Amniotic epithelial cell (primary cell): ENCODE measurements at places on chromosomes 2 and 18.

DNA sequence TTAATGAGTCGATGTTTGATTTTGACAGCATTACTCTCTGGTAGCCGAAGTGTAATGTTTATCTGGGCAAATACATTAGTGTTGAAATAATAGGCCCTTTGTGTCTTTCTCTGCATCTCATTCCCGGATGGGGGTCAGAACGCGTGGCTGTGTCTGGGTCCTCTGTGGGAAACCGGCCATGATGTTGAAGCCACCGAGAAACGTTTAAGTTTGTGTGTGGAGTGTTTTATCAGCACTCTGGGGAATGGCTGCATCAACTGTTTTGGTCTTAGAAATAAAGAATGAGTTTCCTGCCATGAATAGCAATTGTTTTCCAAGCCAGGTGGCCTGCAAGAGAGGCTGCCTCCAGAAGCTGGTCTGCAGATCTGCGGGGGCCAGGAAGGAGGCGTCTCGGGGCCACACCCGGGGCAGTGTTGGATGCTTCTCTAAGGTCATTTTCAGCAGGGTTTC is 69.7 kb downstream of the RNF144A start:
- DNase-seq = no peak

- DNase-seq = no peak
These were observed 62.8 kb upstream of the RNF152 start for GRCh38 chr18:61955644-61956043.

GRCh38 chr18:48514786-48515185 is 24.0 kb upstream of the CTIF start:
- DNase-seq = no peak

GRCh38 chr2:240793313-240794177 is 26.5 kb downstream of the KIF1A start:
- DNase-seq = no peak

DNA sequence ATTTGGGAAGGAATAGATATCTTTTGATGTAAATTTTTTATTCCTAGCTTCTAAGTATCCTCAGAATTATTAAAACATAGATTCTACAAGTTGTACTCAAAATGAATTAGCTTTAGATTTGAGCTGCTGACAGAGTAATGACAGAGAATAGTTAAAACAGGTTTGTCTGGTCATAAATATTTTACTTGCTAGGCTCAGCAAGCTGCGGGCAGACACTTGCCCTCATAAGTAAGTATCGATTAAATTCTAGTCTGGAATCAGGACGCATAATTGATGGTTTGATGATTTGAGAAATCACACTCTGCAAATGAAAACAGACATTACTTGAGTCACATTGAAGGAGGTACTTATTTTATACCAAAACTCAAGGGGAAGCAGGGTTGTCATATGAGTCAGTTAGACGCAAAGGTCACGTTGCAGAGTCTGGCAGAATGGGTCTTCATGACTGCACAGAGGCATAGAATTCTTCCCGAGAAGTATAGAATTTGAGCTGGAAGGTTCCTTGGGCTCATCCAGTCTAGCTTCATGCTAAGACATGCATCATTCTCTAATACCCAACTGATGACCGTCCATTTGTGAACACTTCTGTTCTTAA is 27.5 kb downstream of the ARL4C start:
- no peak for DNase-seq

DNA sequence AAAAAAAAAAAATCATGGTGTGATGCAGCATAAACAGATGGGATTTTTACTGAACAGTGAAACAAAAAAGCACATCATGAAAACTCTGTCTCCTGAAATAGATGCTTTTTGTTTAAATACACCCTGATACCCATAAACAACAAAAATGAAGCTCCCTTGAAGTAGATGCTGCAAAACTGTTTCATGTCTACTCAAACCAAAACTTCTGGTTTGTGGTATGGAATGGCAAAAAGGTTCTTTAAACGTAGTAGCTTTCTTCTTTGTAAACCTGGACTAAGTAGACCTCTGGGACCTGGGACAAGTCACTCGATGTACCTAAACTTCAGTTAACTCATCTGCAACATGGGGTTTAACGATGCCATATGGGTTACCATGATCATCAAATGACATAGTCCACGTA is 64.4 kb upstream of the RAPH1 start:
- DNase-seq = no peak

GRCh38 chr2:183474912-183475695 is 350.9 kb downstream of the NUP35 start:
- DNase-seq = no peak
